ENCODE measurements at places on chromosomes 2 and 18. TPM values are rescaled to one million over a fixed set of nuclear protein-coding genes. Genes with fewer than 3 reads are reported as not detected.

The GPR39 gene
- total RNA-seq, result 5.1 TPM

The PKP4 gene
- 55.2 TPM for total RNA-seq

DNA sequence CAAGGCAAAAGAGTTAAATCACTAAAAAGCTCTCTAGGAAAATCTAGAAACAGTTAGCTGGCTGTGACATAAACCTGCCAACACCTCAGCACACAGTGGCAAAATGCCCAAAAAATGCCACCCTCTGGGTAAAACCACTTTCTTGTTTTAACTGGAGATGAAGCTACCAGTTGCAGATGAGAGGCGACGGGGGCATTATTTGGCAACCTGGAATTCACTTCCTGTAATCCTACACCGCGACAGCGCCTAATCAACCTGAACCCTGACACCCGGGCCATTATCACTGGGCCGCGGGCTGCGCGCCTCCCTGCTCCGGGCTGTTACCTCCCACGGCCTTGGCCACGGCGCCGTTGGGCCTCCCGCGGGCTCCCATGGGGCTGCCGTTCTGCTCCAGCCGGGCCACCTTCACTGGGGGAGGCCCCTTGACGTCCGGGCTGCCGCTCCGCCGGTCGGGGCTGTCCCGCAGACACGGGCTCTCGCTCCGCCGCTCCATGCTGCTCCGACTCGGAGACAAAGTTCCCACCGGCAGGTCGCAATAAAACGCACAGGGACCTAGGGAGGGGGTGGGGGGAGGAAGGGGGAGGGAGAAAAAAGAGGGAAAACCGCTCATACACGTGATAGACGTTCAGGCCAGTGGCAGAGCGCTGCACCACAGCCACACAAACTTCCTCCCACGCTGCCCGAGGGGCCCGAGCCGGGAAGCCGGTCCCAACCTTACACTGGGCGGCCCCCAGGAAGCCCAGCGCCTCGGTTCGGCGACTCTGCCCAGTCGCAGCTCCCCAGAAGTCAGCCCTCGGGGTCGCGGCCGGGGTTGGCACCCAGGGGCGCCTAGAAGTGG is 2.0 kb downstream of the SATB2 start:
- DNase-seq, result peak; percentile 39

DNA sequence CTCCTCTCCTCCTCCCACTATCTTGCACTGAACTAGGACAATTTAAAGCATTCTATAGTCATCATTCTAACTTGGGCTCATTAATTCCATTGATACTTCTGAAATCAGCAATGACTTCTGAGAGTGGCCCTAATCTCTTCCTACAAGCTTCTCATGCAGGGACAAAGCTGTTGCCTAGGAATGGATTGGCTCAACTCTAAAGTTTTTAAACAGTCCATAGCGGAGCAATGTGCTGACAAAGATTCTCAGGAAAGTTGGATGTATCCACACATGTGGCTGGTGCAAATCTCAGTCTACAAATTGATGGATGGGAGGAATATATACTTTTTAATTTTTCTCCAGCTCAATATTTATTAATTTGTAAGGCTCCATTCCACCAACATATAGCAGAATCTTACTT is 388.9 kb downstream of the SETBP1 start:
- no peak for DNase-seq

GRCh38 chr18:73756256-73757091 is 391.2 kb downstream of the FBXO15 start:
- DNase-seq, result no peak

GRCh38 chr2:203718087-203718486 is 11.6 kb downstream of the CD28 start:
- no peak for DNase-seq

GRCh38 chr2:62287282-62287681 is 91.4 kb downstream of the B3GNT2 start:
- DNase-seq, result no peak

Data from HCT116 (cell line).